HS-5 (cell line): ENCODE measurements at places on chromosomes 2 and 18.

GRCh38 chr2:232236200-232236599, 142.4 kb upstream of the ALPP start:
- peak; percentile 4 for DNase-seq

- DNase-seq: no peak
These were observed 1.0 kb upstream of the TUBB6 start for GRCh38 chr18:12306752-12307700.

DNA sequence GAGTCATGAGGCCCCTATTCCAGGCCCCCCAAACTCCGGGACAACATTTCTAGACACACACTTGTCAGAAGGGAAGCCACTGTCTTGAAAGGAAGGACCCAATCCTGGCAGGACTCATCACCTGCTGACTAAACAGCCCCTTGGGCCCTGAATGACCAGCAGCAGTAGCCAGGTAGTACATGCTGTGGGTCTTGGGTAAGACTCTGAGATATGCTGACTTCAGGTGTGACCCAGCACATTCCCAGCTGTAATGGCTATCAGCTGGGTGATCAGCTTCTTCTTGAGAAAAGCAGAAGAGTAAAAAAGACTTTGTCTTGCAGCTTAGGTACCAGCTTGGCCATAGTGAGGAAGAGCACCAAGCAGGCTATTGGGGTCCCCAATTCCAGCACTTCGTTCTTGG, 35.6 kb downstream of the CLHC1 start:
- no peak for DNase-seq

GRCh38 chr2:129318581-129319421, 660.7 kb upstream of the RAB6C start:
- no peak for DNase-seq

DNA sequence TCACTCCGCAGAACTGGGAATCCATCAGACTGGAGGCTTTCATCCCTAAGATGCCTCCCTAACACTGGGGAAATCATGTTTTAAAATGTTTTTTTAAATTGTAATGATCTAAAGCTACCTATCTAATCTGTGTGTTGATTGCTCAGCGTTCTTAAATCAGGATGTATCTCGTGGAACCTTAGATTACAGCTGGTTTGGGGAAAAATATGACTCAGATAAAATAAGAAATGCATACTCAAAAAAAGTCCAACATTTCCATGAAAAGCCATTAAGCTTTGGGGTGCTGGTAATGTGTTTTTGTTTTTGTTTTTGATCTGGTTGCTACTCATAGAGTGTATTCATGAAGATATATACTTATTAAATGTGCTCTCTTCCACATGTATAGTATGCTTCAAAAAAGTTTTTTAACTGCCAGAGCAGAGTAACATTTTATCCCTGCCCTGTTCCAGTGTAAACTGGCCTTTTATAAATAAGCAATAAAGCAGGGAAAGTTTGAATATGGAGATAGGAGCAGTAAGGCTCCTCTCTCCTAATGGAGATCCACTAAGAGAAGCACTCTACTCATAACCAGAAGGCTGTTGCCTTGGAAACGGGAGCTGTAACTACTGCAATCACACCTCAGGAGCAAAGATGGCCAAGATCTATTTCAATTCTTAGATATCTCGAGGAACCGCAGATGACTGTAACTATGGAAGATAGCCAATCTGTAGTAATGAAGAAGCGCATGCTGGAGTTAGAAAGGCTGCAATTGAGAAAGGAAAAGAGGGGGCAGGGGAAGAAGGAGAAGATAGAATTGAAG, 41.6 kb downstream of the ANKRD44 start:
- DNase-seq: no peak

DNA sequence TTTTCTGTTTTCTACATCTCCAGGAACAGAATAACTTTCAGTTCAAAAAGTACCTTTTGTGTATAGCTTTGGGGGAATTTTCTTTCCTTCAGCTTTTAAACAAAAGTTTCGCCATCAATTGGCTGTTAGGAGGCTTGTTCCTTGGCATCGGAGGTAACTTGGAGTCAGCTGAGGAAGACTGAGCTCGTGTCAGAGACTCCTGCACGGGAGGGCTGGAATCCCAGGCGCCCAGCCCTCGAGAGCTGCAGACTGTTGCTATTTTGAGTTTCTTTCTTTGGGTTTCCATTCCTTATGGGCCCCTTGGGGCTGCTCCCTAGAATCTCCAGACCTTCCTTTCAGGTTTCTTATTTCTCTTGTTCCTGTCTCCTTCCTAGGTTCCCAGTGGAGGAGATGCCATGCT, 8.1 kb downstream of the EMILIN2 start:
- no peak for DNase-seq

GRCh38 chr2:62119311-62119974, 76.5 kb upstream of the B3GNT2 start:
- no peak for DNase-seq

DNA sequence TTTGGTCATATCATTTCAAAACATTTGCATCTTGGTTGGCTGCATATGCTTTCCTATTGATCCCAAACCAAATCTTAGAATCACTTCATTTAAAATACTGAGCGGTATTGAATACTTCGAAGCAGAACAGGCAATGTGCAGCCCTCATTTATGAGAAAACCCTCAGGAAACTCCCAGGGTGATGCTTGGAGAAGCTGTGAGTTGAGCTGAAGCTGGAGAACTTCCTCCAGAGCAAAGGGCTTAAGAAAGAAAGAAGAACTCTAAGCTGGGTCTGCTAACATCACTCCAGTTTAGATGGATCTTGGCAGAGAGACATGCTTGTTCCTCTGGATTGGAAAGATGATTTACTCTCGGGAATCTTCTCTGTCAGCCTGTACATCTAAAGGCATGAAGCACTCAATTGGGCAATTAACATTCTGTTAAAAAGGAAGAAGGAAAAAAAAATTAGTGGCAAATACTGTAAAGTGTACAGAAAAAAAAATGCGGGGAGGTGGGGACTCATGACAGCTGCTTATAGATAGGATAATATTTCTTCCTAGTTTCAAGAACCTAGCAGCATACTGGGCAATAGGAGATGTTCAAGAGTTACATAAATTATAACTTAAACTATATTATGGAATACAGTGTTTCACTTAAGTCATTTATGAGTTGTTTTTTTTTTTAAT, 49.5 kb downstream of the ATIC start:
- no peak for DNase-seq

- DNase-seq: peak; percentile 4
These were observed 86.7 kb downstream of the C18orf54 start for GRCh38 chr18:54444319-54444914.

GRCh38 chr2:145273840-145274239, 753.9 kb upstream of the ZEB2 start:
- DNase-seq: no peak

GRCh38 chr2:19876751-19877150, 25.0 kb downstream of the TTC32 start:
- no peak for DNase-seq

- DNase-seq: no peak
These were observed 35.5 kb downstream of the TGIF1 start for GRCh38 chr18:3485153-3486149.

- no peak for DNase-seq
These were observed 26.5 kb downstream of the CRYGD start for GRCh38 chr2:208097801-208098200.

GRCh38 chr2:78077633-78078032, 555.5 kb upstream of the LRRTM4 start:
- DNase-seq: no peak

DNA sequence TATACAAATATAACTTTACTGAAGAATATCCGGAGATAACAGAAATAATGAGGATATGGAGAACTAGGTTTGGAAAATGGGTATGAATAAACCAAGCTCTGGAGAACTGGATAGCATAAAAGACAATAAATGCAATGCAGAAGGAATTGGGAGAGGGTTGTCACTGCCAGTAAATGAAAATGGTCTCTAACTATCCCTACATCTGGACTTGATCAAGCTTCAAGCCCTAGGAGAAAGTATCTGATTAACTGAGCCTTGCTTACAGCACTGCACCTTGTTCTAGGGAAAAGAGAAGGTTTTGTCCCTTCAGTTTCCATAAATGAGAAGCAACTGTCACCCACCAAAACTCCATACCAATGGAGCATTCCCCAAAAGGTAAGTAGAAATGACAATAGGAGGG, 514.6 kb upstream of the ZEB2 start:
- no peak for DNase-seq

DNA sequence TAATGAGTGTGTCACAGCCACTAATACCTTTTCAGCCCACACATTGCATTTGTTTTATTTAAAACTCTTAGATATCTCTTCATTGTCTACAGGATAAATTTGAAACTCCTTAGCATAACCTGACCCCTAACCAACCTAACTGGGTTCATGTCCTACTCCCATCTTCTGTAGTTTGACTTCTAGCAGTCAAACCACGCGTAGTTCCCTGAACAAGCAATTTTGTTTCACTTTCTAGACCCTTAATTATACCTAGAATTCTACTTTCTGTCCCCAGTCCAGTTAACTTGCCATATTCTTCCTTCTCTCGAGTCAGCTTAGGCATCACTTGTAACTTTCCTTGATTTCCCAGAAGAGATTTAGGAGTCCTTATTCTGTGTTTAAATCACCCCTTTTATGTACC, 55.1 kb downstream of the RBBP8 start:
- DNase-seq: no peak

GRCh38 chr2:118044103-118044716, 30.3 kb upstream of the CCDC93 start:
- DNase-seq: no peak

- DNase-seq: peak; percentile 60
These were observed 45.5 kb upstream of the SCN7A start for GRCh38 chr2:166539340-166540162.

- no peak for DNase-seq
These were observed 49.3 kb upstream of the KCNH7 start for GRCh38 chr2:162887902-162888301.

DNA sequence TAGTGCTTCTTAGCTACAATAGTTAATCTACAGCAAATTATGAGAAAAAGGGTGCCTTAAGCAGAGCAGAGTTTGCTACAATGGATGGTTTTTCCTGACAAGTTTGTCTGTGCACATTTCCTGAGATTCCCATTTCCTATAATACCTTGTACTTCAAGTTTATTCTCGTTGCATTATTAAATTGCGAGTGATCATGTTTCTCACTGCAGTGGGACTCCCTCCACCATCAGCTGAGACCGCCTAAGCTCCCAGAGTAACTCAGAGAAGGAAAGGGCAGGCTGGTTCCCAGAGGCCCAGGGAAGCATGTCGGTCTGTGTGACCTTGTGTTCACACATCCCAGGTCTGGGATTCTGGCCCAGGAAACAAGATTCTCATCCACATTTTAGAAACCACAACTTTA, 162.1 kb downstream of the ARL4C start:
- no peak for DNase-seq

DNA sequence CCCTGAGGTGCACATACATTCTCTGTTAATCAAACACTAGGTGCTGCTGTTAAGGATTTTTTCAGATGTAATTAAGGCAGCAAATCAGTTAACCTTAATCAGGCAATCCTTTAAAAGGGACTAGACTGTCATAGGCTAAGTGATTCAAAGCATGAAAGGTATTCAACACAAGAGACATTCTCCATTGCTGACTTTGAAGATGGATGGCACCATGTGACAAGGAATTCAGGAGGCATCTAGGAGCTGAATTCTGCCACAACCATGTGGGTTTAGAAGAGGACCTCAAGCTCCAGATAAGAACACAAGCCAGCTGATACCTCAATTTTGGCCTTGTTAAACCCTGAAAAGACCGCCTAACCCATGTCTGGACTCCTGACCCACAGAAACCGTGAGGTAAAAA, 84.0 kb downstream of the SMAD2 start:
- no peak for DNase-seq

- no peak for DNase-seq
These were observed 232.2 kb downstream of the TTC32 start for GRCh38 chr2:19669559-19669958.

- DNase-seq: no peak
These were observed 66.0 kb upstream of the FAM136A start for GRCh38 chr2:70367722-70368323.

- DNase-seq: no peak
These were observed 1.7 kb downstream of the ITGA4 start for GRCh38 chr2:181458871-181459270.

DNA sequence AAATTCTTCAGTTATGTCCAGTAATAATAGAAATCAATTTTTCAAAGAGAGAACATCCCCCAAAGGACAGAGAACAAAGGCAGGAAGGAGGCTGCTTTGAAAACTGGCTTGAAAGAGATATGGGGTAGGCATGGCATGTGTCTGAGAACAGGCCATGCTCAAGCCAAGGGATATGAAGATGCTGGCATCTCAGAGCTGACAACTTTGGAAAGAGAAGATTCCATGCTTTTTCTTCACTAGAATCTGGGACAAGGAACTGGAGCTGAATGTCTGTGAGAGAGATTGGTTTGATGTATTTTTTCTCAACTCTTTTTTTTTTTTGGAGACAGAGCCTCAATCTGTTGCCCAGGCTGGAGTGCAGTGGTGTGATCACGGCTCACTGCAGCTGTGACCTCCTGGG, 139.8 kb upstream of the DLX2 start:
- no peak for DNase-seq

DNA sequence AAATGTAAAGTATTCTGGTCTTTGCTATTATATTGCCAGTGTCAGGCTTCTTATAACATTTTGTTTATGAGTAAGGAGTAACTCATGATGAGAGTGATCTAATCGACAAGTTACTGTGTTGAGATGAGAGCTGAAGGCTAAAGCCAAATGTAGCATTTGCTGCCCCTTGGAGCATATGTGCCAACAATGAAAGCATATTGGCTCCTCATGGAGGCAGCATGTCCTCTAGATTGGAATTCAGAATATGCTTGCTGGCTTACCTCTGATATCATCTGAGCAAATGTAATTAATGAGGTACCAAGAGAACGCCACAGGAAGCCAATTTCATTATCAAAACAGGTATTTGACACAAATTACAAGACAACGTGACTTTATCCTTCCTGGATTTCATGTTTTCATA, 781.1 kb upstream of the FSHR start:
- DNase-seq: no peak

DNA sequence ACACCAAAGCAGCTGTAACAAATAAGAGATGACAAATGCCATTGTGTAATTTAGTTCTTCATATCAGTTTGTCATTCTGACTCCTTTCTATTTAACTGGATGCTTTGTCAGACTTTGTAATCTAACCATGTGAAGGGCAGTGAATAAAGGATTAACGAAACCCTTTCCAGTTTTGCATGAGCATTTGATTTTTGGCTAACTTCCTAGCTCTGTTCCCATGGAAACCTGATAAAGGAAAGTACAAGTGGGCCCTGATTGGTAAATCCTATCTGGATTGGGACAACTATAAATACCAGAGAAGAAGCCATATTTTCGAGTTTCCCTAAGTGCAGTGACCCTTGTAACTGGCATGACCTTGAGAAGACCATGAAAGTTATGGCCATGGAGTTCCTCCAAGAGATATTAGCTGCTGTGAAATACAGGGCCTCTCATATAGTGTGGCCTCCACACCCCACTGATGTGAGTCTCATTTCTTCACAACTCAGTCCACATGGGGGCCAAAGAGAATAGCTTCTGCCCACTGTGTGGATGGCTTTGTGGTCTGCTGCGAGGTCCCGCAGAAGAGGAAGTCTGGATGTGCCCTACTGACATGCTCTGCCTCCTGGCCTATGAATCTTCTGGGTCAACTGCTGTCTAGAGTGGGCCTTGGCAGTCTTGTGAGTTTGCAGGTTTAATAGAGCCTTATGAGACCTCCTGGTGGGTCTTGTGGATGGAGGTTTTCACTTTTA, 38.2 kb upstream of the CYP1B1 start:
- no peak for DNase-seq

- no peak for DNase-seq
These were observed 224.5 kb upstream of the REV1 start for GRCh38 chr2:99714349-99714748.
